Pancreas (tissue), 10 donors: ENCODE measurements at places on chromosomes 2 and 18.

DNA sequence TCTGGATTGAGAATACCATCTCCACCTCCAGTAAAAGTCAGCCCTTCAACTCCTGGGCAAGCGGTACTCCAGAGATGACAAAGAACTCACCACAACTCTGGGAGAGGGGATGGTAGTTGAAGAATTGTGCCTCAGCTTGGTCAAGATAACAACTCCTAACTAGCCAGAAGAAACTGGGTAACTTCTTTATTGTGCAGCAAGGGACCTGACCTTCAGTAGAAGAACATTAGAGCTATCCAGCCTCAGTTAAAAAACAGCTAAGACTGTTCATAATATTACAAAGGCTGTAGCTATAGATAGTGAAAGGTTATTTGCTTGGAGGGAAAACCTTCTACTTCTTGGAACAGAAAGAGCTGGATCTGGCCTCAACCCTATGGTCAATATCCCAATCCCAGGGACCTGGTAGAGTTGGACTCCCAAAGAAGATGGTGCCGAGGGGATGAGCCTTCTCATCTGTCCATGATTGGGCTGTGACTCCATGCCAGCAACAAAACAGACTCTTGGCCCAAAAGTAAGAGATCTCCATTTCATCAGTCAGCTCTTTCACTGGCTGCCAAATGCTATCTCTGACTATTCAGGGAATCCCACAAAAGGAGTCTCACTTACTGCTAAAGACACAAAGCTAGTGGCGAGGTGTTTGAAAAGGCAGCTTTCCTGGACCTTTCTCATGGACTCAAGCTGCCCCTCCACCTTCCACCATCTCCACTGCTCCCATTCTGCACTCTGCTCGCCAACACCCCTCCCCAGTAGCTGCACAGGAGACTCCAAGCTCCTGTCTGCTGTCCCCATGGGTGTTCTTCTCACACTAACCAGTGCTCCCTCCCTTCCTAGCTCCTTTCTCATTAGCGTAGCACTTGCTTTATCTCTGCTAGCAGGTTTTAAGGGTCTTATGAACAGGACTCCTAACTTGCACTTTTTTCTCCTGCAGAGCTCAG, 145.8 kb downstream of the CAPN13 start:
- no peak for DNase-seq

DNA sequence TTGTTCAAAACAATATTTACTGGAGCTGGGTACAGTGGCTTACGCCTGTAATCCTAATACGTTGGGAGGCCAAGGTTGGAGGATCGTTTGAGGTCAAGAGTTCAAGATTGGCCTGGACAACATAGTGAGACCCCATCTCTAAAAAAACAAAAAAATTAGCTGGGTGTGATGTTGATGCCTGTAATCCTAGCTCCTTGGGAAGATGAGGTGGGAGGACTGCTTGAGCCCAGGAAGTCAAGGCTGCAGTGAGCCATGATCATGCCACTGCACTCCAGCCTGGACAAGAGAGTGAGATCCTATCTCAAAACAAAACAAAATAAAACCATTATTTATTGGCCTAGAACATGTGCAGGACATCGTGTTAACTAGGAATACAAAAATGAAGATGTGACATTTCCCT, 77.5 kb downstream of the COLEC12 start:
- no peak for DNase-seq

DNA sequence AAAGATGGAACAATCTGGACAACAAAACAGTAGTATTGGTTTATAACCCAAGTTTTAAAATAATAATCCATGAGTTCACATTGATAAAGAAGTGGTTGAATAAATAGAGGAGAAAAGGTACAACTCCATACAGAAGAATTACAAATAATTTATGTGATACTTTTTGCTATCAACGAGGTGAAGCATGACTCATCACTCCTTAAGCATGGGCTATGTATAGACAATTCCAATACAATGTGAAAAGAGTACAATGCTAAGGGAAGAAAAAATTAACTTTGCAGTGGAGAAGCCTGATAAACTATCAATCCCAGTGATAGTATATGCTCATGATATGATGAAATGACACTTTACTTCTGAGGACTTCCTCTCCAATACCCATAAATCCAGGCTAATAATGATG, 312.9 kb downstream of the GULP1 start:
- no peak for DNase-seq

DNA sequence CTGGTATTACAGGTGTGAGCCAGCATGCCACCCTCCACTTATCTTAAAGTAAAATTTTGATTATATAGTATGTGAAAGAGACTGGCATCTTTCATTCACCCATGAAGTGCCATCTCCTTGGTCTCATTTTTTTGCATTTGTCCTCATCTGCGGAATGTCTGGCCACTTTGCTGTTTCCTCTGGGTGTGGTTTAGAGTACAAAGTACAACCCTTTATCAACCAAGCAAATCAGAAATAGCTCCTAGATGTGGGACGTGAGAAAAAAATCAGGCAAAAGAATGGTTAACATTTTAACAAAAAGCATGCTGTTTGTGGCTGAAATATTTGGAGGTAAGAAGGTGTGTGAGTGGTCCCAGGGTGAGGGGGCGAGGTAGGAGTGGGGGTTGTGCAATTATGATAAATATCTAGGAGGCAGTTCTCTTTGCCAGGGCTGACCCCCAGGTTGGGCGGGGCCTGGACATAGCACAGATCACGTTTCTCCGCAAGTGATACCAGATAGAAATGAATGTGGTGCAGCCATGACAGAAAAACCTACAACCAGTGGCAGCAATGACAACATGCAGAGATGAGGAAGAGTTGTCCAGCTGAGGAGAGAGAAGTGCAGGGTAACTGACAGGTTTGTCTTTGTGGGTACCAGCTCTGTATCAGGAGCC, 115.8 kb upstream of the SERTAD2 start:
- DNase-seq: no peak

- DNase-seq: no peak
These were observed 28.3 kb downstream of the FHOD3 start for GRCh38 chr18:36325846-36326245.

DNA sequence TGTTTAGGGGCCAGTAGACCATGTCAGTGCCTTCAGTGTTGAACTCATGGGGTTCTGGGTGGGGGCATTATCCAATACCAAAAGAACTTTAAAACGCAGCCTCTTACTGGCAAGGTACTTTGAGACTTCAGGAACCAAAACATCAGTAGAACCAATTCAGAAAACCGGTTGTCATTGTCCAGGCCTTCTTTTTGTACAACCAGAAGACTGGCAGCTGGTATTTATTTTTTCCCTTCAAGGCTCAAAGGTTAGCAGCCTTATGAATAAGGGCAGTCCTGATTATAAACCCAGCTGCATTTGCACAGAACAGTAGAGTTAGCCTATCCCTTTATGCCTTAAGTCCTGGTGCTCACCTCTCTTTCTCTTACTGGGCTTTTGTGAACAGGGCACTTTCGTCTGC, 113.8 kb upstream of the EML6 start:
- DNase-seq: no peak

DNA sequence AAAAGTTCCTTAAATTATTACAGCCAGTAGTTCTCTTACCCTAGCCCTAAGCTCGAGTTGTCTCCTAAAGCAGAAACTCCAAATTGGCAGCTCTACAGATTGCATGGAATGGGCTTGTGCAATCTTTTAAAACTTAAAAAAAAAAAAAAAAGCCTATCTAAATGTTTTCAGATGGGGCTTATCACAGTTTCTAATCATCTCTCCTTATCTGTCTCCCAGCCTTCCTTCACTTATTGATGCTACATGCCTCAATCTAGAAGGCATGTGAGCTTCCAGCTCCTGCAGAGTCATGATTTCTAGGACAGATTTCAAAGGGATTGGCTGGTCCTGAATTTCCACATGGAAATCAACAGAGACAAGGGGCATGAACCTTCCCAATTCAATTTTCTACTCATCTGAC, 33.1 kb upstream of the PELI1 start:
- DNase-seq: no peak

DNA sequence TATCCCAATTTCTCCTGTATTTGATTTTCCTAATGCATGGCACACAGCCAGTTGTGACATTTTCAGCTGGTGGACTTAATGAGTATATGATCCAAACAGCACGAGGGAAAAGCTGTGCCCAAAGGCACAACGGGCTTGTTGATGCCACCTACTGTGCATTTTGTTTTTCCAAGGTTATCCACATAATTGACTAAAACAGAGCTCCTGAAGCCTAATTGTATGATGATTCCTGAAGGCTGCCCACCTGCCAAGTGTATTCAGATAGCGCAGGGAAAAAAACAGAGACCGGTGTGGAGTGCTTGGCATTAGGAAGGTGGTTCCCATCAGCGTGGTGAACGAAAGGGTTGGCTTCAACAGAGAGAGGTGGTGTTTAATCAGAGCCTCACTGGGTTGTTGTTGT, 14.9 kb downstream of the RBMS1 start:
- DNase-seq: no peak

DNA sequence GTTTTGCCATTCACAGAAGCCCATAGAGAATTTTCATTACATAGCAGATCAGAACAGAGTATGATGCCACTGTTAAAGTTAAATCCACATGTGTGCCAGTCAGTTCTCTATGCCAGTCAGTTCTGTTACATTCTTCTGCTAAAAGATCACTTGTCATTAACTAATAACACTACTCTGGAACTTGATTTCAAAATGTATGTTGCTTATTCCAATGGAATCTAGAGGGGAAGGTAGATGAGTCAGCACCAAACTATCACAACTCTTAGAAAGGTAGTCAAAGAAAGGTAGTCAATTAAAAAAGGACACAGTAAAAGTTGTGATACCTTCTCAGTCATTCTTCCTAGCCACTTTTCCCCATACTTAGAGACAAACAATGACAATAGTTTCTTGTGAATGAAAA, 1214.4 kb downstream of the LRP1B start:
- DNase-seq: no peak

DNA sequence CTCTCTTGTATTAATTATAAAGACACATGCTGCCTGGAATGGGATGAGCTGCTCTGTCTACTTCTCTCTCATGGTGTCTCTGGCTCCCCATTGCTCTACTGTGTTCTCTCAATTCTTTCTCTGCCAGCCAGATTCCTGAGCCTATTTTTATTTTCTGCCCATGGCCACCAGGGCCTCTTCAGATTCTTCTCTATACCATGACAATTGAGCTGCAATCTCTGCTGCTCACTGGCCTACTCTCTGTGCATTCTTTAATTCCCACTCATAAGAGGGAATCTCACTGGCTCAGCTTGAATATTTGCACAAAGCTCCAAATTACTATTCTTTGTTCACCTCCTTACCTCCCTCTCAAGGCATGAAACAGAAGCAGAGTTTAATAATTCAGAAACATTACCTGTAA, 161.4 kb upstream of the GULP1 start:
- no peak for DNase-seq

DNA sequence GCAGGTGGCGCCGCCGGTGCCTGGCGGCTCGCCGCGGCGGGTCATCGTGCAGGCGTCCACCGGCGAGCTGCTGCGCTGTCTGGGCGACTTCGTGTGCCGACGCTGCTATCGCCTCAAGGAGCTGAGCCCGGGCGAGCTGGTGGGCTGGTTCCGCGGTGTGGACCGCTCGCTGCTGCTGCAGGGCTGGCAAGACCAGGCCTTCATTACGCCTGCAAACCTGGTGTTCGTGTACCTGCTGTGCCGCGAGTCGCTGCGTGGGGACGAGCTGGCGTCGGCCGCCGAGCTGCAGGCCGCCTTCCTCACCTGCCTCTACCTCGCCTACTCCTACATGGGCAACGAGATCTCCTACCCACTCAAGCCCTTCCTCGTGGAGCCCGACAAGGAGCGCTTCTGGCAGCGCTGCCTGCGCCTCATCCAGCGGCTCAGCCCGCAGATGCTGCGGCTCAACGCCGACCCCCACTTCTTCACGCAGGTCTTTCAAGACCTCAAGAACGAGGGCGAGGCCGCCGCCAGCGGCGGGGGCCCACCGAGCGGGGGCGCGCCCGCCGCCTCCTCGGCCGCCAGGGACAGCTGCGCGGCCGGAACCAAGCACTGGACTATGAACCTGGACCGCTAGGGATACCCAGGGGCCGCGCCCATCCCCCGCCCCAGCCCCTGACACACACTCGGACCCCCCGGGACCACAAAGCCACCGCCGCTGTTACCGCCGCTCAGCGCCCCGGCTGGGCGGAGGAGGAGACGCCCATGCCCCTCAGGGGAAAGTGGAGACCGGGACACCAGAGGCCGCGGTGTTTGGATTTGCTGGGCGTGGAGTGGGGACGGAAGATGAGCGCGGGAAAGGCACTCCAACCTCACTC, 1.1 kb downstream of the CDK5R2 start:
- no peak for DNase-seq
